ENCODE measurements at places on chromosomes 2 and 18.

- DNase-seq: no peak
These were observed 83.0 kb upstream of the CTDP1 start for GRCh38 chr18:79596446-79597175.

- DNase-seq: no peak
These were observed 11.9 kb downstream of the KCNG2 start for GRCh38 chr18:79809482-79810192.

GRCh38 chr2:171086352-171087290, 74.1 kb downstream of the TLK1 start:
- peak; percentile 49 for DNase-seq

- DNase-seq: no peak
These were observed 382.8 kb downstream of the GPD2 start for GRCh38 chr2:156818944-156819343.

DNA sequence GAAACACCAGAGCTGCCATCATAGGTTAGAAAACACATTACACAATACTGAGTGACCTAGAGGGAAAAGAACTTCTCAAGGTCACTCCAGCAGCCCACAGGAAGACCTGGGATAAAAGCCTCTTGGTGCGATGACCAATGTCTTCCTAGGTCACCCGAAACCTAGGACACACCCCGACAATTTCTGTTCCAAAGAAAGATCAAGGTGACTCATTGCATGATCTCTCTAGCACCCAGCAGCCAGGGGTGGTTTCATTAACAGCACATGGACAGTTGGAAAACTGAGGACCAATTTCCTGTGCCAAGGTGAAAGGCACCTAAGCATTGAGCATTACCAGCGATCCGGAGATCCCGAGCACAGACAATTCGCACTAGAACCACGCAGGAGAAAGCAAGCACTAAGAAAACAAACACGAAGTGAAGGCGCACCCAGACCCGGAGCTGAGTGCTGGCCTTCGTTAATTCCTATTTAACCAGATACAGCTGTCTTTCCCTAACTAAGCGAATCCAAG, 1.5 kb downstream of the CACNB4 start:
- DNase-seq: no peak

GRCh38 chr2:59333007-59333406, 1091.9 kb upstream of the FANCL start:
- no peak for DNase-seq

GRCh38 chr18:31426871-31427406, 20.6 kb upstream of the DSG3 start:
- DNase-seq: no peak

DNA sequence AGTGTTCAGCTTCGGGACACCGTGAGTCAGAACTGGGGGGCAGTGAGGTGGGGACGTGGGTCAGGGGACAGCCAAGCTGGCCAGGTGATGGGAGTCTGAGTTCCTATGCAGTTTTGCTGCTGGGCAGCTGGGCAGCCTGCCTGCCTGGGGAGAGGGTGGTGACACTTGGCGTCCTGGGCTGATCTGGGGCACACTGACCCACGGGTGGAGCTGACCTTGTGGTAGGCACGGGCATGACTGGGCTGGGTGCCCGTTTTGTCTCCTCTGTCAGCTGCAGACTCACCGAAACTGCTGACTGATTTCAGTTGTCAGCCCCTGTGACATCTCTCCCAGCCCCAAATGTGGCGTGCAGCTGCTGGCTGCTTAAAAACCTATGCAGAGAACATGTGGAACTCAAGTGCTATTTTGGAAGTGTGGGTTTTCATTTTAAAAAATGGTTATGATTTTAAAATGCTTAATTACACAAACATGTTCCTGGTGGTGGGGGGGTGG, 32.6 kb upstream of the E2F6 start:
- no peak for DNase-seq

DNA sequence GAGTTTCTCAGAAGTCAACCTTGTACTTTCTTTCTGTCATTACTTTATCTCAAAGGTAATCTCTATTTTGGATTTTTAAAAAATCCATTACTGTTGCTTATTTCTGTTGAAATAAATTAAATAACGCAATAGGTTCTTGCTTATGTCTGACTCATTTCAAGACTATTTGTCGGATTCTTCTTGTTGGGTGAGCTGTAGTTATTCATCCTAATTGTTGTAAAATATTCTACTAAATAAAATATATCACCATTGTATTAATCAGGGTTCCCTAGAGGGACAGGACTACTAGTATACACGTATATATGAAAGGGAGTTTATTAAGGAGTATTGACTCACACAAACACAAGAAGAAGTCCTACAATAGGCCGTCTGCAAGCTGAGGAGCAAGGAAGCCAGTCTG, 403.9 kb upstream of the CYRIA start:
- DNase-seq: no peak

GRCh38 chr2:47838686-47839085, 55.7 kb downstream of the MSH6 start:
- DNase-seq: no peak

- DNase-seq: peak; percentile 55
These were observed 53.8 kb upstream of the RBM44 start for GRCh38 chr2:237744613-237745249.

GRCh38 chr18:46160050-46160798, 56.0 kb downstream of the HAUS1 start:
- DNase-seq: no peak

- DNase-seq: no peak
These were observed 225.2 kb upstream of the TANK start for GRCh38 chr2:160934991-160935390.

DNA sequence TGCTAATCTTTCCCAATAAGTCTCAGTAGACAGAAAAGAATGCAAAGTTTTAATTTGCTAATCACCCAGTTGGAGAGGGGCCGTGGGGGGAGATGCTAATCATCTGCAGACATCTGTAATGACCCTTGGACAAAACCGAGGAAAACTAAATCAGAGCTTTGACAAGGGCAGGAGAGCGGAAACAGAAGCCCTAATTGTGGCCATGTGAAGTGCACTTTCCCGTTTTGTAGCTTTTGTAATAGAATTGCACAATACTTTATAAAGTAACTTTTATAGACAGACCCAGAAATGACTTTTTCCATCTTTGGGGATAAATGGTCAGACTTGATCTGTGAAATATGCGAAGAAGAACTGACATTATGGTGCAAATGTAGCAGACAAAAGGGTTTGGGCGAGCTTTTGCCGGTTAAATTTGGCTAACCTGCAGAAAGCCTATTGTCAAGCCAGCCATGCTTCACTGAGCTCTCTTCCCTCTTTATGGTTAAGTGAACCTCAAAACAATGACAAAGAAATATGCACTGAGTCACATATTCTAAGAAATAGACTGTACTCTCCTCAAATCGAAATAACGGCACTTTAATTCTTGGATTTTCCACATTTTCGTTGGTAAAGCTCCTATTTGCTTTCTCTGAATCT, 980.1 kb upstream of the POU3F3 start:
- no peak for DNase-seq

DNA sequence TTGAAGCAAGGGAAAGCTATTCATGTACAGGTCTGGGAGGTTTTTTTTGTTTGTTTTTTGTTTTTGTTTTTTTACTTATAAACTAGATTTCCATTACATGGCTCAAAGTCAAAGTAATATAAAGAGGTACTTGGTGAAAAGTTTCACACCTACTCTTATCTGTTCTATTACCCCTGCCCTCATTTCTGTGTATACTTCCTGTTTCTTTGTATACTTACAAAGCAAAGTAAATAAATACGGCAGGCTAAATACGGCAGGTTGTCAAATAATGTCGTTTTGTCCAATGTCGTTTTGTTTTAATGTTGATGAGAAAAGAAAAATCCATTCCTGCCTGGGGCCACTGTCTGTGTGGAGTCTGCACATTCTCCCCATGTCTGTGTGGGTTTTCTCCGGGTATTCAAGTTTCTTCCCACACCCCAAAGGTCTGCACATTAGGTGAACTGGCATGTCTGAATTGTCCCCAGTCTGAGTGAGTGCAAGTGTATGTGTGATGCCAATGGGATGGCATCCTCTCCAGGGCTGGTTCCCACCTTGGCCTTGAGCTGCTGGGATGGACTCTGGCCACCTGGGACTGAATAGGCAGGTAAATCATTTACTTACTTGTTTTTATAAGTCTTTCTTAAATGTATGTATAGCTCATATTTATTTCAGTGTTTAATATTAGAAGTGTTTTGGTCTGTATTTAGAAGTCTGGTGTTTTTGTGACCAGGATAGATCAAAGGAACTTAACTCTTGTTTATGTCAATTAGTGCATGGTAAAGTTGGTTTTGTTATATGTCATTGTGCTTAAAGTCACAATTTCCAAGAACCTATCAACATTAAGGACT, 13.4 kb downstream of the STAMBP start:
- DNase-seq: no peak

GRCh38 chr2:239717319-239717675, 307.8 kb downstream of the NDUFA10 start:
- DNase-seq: no peak

- DNase-seq: no peak
These were observed 70.9 kb upstream of the TNP1 start for GRCh38 chr2:216930716-216931115.

GRCh38 chr2:9251154-9252001, 44.8 kb downstream of the ASAP2 start:
- no peak for DNase-seq

- DNase-seq: peak; percentile 49
These were observed 8.1 kb downstream of the MBP start for GRCh38 chr18:77124452-77124922.

DNA sequence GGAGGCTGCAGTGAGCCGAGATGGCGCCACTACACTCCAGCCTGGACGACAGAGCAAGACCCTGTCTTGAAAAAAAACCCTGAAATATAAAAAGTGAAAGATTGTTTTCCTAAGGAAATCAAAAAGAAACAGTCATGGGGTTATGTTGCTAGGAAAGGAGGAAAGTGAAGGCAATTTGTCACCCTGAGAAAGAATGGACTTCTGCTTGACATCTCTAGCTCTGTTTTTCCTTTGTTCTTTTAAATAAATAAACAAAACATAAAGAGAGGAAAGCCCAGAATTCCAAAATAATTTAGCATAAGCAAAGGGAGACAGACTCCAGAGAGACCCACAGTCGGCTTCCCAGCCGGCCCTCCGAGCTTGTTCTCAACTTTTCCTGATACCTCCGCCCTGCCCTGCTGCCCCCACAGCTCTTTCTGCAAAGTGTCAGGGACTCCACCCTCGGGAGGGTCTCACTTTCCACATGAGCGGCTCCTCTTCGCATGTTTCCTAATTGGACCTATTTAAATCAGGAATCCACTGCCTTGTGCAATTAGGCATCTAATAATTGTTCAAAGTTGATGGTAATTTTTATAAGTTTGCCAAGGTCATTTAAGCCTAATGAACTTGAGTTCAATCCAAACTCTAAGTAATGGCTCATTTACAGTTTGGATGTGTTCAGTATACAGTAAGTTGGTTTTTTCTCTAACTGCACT, 49.8 kb upstream of the COPS8 start:
- no peak for DNase-seq

DNA sequence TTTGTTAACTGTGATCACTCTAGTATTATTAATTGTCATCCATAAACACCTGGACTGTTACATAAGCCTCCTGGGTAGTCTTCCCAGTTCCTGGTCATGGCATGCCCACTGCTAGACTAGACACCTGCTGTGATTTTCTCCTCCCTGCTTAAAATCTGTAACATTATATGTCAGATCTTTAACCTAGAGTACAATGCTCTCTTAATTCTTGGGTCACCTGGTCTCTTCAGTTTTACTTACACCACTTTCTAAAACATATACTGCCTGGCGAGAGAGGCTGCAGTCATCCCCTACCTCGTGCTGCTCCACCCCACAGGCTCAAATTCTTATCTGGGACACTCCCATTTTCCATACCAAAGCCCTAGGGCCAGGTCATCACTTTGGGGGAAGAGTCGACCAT, 161.3 kb downstream of the CDH2 start:
- no peak for DNase-seq

DNA sequence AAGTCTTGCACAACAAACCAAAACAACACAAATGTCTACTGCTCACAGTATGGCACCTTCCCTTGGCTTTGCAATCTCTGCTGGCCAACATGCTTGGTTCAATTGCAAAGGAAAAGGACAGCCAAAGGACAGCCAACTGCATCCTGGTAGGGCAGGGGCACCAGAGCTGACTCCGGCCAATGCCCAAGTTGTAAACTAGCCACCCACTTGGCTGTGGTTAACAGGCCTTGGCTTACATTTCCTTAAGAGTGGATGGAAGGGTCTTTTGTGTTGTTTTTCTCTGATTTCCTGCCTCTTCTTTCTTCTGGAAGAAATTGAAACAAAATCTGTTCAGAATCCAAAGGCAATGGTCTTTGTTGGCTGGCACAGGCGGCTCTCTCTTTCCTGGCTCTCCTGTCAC, 119.1 kb upstream of the TRIB2 start:
- no peak for DNase-seq

DNA sequence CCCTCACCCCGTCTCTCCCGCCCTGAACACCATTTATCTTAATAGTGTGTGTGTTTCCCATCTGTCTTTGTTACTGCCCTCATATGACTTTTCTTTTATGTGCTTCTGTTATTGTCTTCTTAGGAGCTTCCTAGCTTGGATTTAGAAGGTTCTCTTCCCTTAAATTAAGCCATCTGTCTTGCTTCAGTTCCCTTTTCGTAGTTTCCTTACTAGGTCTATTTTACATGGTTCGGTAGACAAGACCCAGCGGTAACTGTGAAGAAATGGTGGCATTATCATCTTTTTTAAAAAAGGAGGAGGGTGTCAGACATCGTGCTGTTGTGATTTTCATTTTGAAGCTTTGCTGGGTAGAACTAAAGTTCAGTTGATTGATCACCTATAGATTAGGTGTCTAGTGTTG, 10.3 kb downstream of the NCK2 start:
- DNase-seq: peak; percentile 26

DNA sequence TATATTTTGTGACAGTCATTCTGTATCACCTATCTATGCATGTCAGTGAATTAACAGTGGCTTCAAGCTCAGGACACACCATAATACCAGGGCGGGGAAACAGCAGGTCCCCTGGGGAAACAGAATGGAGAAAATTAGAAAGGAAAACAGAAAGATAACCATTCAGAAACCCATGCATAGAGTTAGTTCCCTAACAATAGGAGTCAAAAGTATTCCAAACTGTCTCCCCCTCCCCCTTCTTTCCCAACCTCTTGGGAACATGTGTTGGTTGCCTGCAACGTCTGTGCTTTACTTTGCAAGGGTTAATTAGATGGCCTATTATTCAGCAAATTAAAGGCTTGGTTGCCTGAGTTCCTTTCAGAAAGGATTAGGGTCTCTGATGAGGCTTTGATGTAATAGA, 176.4 kb downstream of the MYO3B start:
- DNase-seq: no peak

DNA sequence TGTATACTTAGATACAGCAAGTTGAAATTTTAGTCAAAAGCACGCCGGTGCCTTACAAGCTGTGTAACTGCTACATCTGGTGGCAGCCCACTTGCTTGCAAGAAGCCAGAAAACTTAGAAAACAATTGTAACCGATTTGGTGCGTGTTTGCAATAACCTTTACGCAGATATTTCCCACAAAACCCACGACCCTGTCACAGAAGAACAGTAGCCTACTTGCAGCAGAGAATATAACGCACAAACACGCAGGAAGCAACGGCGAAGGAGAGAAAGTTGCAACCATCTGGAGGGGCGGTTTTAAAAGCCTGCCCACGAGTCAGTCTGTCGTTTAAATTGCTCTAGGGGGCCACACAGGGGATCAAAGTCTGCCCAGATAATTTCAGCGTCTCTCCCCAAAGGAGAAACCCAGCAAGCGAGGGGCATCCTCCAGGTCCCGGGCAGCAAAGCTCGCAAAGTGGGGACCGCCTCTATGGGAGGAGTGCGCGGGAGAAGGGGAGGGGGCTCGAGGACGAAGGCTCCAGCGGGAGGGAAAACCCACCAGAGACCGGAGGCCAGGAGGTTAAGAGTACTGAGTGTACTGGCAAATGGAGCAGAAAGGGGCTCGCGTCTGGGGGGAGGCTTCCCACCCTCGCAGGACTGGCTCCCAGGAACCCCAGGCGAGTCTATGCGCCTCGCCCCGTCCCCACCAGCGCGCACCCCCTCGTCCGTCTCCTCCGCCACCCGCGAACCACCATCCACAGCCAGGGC, 1.1 kb downstream of the TLK1 start:
- peak; percentile 71 for DNase-seq

Data from OCI-LY7 (cell line).